ENCODE measurements at places on chromosomes 1 and 21.
A peak's percentile ranks its signal among the peaks of the same experiment; 100 is the strongest.

- DNase-seq = no peak
Measured at GRCh38 chr1:56502700-56503245, 76.6 kb downstream of the PLPP3 start.

- no peak for DNase-seq
Measured at GRCh38 chr1:66226985-66227384, 307.0 kb upstream of the SGIP1 start.

DNA sequence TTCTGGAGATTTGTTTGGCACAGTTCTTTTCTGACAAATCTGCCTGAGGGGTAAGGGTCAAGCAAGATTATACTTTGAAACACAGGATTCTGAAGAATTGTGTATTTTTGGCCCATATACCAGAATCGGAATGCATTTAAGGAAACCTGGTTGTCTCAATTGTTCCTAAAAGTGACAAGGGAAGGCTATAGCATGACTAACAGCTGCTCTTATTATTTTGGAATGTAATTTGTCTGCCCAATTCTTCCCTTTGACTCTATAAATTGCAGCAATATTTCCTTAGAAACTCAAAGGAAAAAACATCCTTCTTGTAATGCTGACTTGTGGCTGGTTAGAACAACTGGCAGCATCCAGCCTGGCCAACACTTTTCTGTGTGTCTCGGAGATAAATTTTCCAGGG, 15.8 kb upstream of the VCAM1 start:
- no peak for DNase-seq

- DNase-seq = no peak
Measured at GRCh38 chr1:226786550-226786949, 47.5 kb upstream of the ITPKB start.

DNA sequence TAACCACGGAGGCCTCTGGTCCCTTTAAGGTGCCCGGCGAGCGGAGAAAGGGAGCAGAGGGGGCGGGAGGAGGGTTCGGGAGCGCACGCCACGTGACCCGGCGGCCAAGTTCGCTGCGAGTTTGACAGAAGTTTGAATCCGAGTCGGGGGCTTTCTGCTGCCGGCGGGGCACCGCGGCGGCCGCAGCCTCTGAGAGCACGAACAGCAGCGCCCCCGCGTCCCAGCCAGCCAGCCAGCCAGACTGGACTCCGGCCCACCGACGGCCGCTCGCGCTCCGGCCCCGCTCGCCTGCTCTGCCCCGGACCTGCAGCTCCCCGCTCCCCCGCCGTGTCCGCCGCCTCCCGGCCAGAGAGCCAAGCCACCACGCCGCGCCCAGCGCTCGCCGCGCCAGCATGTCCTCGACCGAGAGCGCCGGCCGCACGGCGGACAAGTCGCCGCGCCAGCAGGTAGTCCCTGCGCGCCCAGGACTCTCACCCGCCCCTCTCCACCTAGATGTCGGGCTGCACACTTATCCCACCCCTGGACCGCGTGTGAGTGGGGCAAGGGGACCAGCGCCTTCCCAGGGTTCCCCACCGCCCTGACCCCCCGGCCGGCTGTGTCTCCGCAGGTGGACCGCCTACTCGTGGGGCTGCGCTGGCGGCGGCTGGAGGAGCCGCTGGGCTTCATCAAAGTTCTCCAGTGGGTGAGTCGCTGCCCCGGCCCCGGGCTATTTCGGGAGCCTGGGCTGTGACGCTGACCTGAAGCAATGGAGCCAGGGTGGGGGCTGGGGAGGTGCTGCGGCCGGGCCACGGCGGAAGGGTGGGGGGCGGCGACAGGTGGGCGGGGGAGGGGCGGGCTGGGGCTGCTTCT, at the start of gene SYPL2:
Gene SYPL2 (plus strand): TSS at position 95 of the 849 bp plus-strand sequence. CDS start 298 bp downstream, at position 393.
- DNase-seq = no peak

- DNase-seq = no peak
Measured at GRCh38 chr1:231629132-231629531, 2.5 kb downstream of the DISC1 start.

DNA sequence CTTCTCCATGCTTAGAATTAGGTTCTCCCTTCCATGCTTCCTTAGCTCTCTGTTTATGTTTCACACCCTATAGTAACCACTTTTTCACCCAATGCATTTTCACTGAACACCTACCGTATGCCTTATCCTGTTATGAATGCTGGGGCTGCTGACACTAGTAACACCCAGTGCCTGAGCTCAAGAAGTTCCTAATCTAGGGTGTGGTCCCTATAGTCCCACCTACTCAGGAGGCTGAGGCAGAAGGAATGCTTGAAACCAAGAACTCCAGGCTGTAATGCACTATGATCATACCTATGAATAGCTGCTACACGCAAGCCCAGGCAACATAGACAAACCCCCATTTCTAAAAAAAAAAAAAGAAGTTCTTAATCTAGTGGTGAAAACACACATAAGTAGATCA, 5.5 kb downstream of the EPHA10 start:
- DNase-seq = no peak

DNA sequence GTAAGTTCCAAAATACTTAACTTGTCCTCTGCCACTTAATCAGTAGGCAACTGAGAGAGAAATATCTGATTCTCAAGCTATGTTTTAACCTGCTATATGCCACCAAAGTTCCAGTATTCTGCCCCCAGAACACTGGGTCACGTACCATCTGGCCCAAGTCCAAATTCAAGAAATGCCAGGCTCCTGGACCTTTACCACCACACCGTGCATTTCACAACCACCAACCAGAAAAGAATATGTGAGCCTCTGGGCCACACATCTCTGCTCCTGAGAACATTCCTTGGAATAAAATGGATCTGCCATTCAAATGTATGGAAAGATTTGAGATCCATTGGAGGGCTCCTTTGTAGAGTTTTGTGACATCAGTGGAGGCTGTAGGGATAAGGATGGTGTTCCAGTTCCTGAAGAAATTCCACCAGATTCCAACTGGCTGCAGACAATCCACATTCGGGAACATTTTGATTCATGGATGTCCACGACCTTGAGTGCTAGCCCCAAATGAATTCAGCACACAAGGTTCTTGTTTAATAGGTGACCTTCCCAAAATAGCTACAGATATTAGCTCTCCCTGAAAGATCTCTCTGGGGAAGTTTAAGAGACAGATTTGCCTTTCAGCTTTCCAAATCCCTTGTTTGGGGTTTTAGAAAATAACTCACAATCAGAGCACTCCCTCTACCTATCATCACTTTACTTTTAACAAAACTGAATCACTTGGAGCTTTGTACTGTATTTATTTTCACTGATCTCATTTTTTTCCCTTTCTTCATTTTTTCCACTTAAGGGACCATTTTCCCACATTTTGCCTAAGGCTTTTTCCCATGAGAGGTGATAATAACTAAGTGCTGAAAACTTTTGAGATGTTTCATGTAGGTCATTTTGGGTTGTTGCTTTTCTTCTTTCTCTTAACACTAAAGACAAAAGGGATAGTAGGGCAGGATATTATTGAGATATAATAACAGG, 128.4 kb upstream of the ZC3H11B start:
- no peak for DNase-seq

DNA sequence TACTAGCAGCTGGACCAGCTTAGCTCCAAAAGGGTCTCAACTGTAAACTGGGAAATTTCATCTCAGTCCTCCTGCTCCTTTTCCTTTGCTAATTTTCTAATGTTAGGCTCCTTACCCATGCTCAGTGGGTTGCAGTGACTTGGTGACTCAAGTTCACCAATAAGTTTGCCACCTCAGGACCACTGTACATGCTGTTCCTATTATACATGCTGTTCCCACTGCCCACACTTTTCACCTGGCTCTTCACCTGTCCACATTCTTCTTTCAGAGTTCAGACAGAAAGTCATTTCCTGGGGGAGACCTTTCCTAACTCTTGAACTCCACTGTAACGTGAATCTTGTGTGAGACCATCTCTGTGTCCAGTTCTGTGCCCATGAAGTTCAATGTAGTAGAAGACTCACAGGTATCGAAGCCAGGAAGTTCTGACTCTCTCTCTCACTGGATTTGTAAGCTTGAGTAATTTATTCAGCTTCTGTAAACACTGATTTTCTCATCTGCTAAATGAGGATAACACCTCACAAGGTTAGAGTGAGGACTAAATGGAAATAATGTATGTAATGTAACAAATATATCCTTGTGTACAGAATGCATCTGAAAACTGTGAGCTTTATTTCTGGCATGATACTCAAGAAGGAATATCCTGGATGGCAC, 17.9 kb downstream of the CD2 start:
- DNase-seq = no peak

- DNase-seq = no peak
Measured at GRCh38 chr1:93707956-93708355, 26.3 kb upstream of the BCAR3 start.

DNA sequence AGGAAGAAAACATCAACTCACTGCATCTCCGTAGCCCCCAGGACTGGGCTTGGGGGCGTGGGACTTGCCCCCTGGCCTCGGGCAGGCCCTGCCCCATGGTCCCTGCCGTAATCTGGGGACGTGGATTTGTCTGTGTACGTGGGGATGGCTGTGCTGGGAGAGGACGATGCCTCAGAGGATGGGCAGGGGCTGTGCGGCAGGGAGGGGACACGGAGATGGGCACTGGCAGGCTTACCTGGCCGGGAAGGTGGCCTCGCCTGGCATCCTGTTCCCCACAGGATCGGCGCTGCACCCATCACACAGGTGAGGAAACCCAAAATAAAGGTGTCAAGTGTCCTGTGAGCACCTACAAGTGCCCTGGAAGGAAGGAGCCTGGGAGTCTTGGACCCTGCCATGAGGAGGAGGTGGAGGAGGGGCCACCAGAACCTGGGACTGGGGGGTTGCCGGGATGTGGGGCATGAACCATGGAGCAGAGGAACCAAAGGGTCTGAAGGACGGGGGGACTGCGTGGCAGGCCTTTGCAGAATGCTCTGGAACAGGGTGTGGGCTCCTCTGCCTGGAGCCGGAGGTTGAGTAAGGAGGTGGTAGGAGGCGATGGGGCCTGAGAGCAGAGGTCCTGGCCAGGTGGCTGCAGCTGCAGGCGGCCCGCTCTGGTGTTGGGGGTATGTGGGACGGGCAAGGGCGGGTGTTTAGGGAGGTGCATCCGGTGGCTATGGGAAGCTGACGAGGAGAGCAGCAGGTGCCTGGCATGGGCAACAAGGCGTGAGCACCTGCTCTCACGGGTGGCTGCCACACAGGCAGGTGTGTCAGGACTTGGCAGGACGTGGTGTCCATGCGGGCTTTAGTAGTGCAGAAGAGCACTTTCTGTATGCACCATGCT, 27.8 kb upstream of the LRRC3 start:
- DNase-seq = peak; percentile 19

DNA sequence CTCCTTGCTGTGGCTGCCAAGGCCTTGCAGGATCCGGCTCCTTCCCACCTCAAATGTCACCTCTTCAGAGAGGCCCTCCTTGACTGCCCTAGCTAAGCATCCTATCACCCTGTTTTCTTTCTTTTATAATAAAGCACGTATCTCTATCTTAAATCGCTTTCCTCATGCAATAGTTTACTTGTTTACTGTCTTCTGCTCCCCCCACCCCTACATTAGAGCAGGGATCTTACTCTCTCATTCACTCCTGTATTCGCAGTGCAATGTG, 36.4 kb downstream of the MYOM3 start:
- no peak for DNase-seq

GRCh38 chr21:16509476-16509875, 779.7 kb downstream of the USP25 start:
- DNase-seq = no peak

DNA sequence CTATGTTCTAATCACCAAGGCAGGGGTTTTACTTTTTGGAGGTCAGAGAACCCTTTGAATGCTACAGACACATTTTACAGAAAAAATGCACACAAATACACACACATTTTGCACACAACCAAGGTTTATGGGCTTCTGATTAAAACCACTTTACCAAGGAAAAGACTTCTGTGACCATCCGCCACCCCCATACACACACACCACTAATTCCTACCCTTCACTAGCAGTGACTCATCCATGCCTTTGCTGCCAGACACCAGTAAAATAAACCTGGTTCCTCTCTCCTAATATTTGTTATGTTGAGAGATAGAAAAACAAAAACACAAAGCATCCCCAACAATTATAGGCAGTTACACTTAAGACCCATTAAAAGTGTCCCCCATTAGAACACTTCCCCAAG, 12.9 kb downstream of the PIGM start:
- no peak for DNase-seq

- DNase-seq = no peak
Measured at GRCh38 chr1:7503691-7504437, 267.2 kb upstream of the VAMP3 start.

GRCh38 chr1:119632841-119633240, 15.2 kb downstream of the ZNF697 start:
- DNase-seq = no peak

- no peak for DNase-seq
Measured at GRCh38 chr21:38956007-38956406, 150.3 kb downstream of the ETS2 start.

DNA sequence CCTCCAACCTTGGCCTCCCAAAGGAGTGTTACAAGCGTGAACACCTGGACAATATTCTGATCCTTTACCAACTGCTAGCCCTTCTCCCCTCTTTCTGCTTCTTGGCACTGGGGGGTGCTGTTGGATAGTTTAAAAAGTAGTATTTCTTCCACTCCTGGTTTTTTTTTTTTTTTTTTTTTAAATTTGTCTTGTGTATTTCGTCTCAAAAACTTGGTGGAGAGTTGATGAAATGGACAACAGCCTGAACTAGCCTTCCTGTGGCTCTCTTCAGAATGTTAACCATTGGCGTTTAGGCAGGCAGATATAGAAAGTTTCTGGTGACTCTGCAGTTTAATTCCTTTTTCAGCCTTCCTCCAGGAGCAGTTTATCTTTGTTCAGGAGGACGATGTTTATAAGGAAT, 69.7 kb upstream of the USP24 start:
- DNase-seq = no peak

DNA sequence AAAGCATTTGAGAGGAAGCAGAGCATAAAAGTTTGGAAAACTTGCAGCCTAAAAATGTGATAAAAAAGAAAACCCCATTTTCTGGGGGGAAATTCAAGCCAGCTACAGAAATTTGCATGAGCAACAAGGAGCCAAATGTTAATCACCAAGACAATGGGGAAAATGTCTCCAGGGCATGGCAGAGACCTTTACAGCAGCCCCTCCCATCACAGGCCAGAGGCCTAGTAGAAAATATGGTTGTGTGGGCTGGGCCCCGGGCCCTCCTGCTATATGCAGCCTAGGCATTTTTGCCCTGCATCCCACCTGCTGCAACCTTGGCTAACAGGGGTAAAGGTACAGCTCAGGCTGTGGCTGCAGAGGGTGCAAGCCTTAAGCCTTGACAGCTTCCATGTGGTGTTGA, 299.6 kb upstream of the NCAM2 start:
- no peak for DNase-seq

DNA sequence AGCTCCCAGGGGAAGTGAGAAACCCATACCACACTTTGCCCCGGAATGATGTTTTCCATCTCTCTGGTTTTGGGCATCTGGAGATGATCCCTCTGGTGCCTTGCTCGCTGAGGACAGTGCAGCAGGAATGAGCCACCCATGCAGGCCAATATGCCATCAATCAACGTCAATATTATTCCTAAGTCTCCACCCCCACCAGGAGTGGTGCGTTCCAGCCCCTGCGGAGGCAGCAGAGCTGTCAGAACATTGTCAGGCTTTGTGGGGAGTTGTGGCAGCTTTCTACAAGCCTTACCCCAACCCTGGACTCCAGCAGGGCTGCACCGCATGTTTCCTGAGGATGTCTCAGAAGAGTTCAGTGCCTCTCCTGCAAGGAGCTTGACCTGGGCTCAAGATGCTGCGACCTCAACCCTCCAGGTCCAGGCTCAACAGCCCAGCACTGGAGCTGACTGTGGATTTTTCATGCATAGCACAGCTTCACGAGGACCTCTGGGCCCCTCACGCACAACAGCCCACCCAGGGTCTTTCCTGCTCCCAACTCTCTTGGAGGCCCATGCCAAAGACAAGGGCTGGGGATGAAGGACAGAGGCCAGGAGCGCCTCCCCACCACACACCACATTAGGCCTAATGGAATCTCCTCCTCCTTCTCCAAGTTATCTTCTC, 67.5 kb downstream of the PSMG1 start:
- DNase-seq = no peak
